Epithelial cell of prostate (primary cell): ENCODE measurements at places on chromosomes 16 and 17.

- no peak for DNase-seq
Observed at GRCh38 chr17:37261286-37261685, 114.5 kb upstream of the C17orf78 start.

- no peak for DNase-seq
Observed at GRCh38 chr16:57134982-57135381, 42.6 kb downstream of the CPNE2 start.

GRCh38 chr17:32731556-32732295 lies 145.2 kb downstream of the MYO1D start:
- no peak for DNase-seq

- DNase-seq: no peak
Observed at GRCh38 chr16:56824331-56824730, 40.7 kb upstream of the SLC12A3 start.

- DNase-seq: no peak
Observed at GRCh38 chr17:41527063-41528023, 765 bp downstream of the KRT19 start.

GRCh38 chr17:3197219-3197618 lies at the start of gene OR1A2:
Gene OR1A2, plus strand, starts transcription at chr17:3197519. Its CDS starts 0 bp downstream, at chr17:3197519.
- DNase-seq: no peak
